Stimulated activated CD4-positive, alpha-beta T cell treated with anti-CD3 and anti-CD28 coated beads, Interleukin-15, amount 100 ng/mL, for 48 hours (primary cell): ENCODE measurements at places on chromosomes 3 and 15.

GRCh38 chr15:57451555-57451954, 75.2 kb downstream of the CGNL1 start:
- no peak for DNase-seq

DNA sequence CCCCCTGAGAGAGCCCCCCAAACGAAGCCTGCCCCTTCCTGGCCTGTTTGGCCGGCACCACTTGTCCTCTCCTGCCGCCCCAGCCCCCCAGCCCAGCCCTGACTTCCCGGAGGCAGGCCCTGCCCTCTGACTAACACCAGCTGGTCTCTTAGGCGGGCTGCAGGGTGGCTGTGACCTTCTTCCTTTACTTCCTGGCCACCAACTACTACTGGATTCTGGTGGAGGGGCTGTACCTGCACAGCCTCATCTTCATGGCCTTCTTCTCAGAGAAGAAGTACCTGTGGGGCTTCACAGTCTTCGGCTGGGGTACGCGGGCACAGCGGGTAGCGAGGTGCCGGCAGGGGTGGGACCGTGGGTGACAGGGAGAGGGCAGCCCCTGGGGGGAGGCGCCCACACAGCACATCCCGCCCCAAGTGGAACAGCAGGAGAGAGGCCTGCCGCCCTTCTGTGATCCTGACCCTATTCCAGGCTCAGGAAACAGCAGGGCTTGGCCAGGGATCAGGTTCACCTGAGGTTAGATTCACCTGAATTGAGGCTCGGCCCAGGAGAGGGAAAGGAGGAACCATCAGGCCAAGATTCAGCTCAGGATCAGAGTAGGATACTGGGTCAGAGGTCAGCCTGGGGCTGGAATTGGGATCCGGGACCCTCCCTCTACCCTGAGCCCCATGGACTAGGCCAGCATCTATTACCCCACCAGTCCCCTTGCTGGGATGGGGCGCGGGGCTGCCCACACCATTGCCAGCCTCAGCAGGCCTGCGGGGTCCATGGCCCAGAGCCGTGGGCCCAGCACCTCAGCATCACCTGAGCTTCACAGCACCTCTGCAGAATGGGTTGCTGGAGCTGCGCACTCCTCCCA, 21.9 kb downstream of the PTH1R start:
- DNase-seq = no peak

GRCh38 chr3:49352890-49353421, 5.2 kb downstream of the GPX1 start:
- DNase-seq = no peak

DNA sequence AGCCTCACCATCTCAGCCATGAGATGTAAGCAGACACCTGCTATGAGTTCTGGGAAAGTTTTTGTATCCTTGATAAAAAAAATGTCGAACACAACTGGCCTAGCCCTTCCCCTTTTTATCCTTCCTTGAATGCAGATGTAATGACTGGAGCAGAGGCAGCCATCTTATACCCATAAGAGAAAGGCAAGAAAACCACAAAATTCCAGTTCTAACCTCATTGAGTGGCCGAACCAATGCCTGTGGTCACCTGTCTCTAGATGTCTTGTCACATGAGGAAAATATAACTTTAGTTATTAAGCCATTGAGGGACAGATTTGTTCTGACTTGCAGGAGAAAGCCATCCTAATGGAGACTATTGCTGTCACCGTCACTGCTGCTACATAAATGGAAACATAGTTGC, 80.4 kb upstream of the SLC6A6 start:
- no peak for DNase-seq

DNA sequence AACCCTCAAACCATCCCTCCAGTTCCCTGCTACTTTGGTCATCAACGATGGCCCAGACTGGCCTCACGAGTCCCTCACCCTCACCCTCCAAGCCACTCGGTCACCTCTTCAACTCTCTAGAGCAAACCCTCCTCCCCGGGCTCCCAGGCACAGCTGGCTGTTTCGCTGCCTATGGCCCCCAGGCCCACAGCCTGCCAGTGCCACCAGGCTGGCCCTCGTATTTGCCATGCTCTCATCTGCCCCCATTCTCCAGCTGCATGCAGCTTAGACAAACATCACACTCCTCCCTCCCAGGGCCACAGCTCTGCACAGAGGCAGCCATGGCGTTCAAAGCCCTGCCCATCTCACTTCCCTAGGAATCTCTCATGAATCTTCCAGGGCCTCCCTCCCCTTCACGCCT, 13.8 kb downstream of the RAB43 start:
- no peak for DNase-seq

DNA sequence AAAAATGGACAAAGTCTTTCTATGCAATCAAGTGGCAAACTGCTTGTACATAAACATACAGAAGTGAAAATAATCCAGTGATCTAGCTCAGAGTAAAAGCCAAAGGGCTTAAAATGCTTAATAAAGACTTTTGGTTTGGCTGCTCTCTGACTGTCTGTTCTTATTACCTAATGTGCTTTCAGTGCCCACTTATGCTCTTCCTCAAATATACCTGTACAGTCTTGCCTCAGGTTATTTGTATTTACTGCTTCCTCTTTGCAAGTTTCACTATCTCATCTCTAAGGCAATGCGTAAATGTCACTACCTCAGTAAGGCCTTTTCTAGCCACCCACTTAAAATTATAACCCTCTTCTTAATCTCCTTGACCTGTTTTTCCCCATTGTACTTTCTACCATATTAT, 171.8 kb downstream of the EPHA6 start:
- no peak for DNase-seq

DNA sequence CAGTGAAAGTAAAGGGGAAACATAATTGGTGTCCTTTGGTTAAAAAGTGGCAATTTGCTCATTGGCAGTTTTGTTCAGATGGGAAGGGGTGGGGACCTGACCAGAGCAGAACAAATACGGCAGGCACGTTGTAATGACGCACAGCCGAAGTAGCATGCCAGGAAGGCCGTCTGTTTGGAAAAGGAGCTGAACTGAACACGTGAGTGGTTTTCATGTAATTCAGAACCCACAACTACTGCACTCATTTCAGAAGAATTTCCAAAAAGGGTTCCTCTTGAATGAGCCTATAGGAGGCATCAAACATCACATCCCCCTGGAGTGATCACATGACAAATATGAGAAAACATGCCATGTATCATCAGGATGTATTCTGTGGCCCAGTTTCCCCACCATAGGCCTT, 42.9 kb upstream of the LMCD1 start:
- no peak for DNase-seq

DNA sequence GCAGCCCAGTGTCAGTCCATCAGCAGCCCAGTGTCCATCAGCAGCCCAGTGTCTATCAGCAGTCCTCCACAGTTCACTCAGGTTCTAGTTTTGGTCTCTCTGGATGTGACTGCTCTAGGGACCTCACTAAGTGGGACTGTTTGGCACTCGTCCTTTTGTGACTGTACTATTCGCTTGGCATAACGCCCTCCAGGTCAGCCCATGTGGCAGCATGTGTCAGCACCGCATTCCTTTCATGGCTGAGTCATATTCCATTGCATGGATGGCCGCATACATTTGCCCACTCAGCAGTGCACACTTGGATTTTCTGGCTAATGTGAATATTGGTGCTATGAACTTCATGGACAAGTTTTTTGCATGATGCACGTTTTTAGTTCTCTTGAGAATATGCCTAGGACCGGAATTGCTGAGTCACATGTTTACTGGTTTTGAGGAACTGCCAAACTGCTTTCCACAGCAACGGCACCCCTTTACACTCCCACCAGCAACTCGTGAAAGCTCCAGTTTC, 16.4 kb downstream of the CHST13 start:
- DNase-seq = no peak

DNA sequence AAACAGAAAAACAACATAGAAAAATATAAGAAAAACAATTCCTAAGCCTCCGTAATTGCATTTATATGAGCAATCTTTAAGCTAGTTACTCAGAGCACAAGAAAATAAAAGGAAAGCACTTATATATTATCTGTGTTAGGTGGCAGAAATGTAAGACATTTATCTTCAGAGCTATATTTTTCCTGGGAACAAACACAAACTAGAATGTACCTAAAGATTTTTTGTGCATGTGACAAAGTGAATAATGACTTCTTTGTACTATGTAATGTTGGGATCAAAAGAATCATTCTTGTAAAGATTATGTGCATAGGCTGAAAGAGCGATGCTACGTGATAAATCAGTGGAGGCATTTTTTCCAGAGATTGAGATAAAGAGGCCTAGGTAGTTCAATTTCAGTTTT, 111.3 kb upstream of the GMNC start:
- DNase-seq = no peak

- DNase-seq = no peak
These were observed 28.6 kb downstream of the PLD1 start for GRCh38 chr3:171781711-171782127.

GRCh38 chr15:28911310-28911931, 25.6 kb downstream of the APBA2 start:
- DNase-seq = no peak

DNA sequence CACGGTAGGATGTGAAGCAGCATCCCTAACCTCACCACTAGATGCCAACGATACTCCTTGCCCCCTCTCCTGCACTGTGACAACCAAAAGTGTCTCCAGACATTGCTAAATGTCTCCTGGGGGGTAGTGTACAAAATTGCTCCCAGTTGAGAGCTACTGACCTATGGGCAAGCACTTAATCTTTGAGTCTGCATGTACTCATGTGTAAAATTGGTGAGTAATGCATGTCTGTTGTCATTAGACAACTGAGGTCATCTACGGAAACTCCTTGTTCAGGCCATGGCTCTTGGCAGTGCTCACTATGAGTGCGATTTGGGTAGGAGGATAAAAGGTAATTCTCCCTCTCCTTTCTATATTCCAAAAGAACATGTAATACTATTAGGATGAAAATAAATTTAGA, 29.2 kb downstream of the PDHB start:
- DNase-seq = no peak

DNA sequence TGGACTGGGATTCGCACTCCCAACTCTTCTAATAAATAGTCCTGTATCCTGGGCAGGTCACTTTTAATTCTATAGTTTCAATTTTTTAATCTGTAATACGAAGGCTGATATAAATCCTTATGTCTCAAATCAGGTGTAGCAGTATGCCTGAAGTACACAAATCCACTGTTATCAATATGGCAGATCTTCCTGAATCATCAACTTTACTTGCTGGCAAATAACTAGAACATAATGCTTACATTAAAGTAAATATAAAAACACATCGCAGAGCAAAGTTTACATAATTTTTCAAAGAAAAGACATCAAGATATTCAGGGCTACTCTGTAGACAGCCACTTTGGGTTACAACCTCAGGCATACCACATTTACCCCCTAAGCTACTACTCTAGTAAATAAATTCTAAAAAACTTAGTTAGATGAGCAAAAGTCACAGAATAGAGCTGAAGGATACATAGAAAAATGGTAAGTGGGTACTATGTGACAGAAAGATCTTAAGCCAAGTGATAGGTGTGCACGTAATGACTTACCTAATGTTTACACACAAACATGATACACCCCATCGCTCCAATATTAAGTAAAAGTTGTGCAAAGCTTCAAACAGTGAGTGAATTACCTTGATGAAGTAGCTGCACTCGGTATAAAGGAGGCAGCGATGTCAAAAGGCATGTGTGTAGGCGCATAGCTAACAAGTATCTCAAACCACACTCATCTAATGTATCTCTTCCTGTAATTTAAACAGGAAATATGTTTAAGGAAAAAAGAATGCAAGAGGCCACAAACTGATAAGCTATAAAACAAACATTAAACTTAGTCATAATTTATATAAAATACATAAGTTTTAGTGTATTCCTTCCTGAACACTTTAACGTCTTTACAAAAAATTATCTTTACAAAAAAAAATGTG, 127.9 kb downstream of the DMXL2 start:
- no peak for DNase-seq
